ENCODE measurements at places on chromosomes 6 and 20.

- no peak for DNase-seq
These were observed 53.6 kb downstream of the MDGA1 start for GRCh38 chr6:37643851-37644672.

DNA sequence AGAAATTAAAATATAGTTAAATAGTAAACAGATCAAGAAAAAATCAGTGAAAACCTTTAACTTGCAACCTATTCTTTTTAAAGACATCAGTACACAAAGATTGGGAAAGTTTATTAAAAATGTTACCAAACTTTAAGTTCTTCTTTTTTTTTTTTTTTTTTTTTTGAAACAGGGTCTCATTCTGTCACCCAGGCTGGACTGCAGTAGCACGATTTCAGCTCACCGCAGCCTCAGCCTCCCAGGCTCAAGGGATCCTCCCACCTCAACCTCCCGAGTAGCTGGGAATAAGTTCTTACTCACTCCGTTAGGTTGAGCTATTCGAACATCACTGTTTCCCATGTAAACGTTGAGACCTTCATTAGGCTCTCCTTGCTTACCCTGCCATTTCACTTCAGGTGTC lies 5.6 kb downstream of the MAP3K5 start:
- no peak for DNase-seq

DNA sequence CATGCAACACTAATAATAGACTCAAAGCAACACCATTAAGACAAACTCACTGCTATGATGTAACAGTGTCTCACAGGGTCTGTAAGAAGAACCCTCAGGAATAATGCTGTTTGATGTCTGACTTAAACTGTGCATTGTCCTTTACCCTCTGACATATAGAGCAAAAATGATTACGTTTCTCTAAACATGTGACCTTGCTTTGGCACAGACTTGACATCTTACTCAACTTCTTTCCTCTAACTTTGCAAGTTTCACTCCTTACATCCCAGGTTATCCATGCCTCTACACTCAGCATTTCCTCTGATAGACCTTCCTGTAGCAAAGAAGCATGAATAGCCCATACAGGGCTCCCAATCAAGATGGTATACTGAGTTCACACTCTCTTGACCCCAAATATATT lies 252.7 kb downstream of the UST start:
- DNase-seq = no peak

DNA sequence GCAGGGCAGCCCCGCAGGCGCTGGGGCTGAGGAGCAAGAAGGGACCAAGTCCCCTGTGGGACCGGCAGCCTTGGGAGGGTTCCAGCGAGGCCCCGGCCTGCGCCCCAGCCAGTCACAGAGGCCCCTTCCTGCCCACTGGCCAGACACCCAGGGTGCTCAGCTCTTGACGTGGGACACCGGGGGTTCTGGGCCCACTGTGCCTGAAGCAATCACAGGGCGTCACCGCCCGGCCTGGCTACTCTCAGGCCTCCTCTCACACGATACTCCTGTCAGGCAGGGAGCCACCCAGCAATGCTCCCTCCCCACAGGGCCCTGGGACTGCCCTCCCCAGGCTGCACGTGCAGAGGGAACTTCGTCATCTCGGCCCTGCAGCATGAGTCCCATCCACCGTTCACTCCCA lies 14.5 kb downstream of the TAF4 start:
- DNase-seq = no peak

- DNase-seq = no peak
These were observed 64.5 kb upstream of the TNFAIP3 start for GRCh38 chr6:137802408-137803182.

GRCh38 chr6:25034431-25034921 lies 98.7 kb upstream of the RIPOR2 start:
- DNase-seq = no peak

DNA sequence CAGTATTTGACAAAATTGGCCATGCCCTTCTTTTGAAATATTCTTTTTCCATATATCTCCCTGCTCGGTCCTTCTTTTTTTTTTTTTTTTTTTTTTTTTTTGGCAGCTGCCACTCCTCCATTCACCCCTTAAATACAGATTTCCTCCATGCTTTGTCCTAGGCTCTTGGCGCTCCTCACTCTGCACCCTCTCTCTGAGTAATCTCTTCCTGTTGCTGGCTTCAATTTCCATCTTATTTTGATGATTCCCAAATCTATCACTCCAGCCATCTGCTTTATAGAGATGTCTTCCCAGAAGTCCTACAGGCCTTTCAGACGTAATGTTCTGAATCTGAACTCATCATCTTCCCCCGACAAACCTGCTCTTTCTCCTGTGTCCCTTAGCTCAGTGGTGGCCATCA lies 12.8 kb upstream of the KLHL32 start:
- DNase-seq = no peak

DNA sequence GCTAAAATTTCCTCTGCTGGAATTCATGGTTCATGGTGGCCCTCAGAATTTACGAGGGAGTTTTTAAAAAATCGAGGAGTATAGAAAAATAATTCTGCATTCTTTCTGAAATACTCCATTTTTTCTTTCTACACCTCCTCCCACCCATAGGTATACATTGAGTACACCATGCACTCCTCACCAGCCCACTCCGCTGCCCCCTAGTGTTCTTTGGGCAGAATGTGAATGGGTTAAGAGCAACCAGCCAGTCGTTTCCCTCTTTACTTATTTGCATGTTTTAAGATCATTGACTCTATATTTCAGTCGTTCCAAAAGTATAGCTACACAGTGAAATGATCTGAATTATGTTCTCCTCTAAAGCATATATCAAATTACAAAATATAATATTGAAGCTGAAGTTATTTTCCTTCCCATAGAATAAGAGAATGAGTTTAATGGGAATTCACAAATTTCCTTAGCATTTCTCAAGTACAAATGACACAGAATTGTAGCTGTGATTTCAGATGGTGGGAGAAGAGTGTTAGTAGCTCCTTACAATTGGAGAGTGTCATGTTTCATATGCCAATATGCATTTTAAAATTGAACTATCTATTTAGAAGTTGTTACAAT lies 977.7 kb upstream of the SLC35B3 start:
- DNase-seq = no peak

DNA sequence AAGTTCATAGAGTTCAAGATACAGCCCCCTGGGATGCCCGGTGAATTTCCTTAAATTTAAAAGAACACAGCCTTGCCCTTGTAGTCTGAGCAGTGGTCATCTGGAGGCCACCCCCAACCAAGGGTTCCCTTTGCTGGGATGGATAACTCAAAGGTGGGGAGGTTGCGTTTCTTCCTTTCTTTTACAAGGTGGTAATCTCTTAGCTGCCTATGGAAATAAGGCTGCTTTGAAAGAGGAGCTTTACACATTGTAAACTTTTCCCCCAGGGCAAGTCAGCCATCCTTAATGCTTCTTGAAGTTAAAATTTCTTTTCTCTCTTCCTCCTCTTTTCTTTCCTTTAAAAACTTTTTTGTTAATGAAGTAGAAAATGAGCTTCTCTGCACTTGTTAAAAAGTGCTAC lies 71.2 kb upstream of the PRDM1 start:
- DNase-seq = no peak
